A673 (cell line): ENCODE measurements at places on chromosomes 1 and 21.

- no peak for DNase-seq
Observed at GRCh38 chr21:24220446-24220845, 1386.8 kb downstream of the MRPL39 start.

GRCh38 chr1:57553666-57554065 lies 129.8 kb upstream of the DAB1 start:
- DNase-seq, result no peak

GRCh38 chr1:56496821-56497772 lies 82.3 kb downstream of the PLPP3 start:
- no peak for DNase-seq

DNA sequence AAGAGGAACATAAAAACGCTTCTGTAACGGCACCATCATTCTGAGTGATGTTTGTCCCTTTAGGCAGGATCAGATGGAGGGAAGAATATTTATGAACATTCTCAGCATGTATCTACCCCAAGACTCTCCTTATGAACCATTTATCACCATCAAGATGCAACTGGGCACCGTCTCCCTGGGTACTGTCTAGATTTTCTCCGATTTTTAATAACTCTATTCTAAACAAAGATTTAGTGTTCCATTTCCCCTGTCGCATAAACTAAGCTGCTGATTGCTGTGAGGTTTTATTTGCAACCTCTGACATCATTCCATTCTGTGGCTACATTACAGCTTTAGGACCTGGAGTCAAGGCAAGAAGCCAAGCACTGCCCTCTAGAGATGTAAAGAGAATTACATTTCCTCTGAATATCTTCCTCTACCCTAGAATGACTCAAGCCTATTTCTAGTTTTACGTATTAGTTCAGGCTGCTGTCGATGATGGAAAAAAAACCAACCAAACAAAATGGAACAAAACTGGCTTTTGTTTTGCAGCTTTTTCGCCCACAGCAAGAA lies 130.1 kb upstream of the MAP1LC3C start:
- DNase-seq, result peak; percentile 47

- no peak for DNase-seq
Observed at GRCh38 chr1:78369546-78369945, 121.2 kb upstream of the PTGFR start.

DNA sequence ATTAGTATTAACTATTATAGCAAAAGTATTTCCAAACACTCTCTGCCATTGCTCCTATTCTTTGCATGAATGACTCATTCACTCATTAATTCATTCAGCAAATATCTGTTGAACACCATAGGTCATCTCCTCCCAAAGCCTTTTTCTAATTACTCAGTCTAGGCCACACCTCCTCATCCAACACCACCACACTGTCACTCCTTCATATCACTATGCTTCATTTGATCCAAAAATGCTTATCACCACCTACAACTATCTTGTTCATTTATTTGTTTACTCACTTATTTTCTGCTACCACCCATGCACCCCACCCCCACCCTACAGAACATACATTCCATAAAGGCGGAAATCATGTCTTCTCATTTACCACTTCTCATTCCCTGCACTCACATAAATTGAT lies 94.4 kb upstream of the TNFSF4 start:
- peak; percentile 12 for DNase-seq

DNA sequence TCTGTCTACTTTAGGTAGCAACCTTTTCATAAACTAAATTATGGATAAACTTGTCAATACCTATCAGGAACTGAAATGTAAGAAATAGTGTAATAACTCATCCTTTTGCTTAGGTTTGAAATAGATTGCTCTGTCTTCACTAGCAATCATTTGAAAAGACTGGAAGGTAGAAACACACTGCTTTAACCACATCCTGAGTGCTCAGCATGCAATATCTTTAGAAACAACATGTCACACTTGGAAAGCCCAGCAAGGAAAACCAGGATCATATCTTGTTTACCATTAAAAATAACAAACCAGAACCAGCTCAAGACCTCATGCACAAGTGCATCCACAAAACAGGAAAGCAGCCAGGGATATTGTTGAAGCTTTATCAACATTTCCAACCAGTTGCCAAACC lies 3.6 kb downstream of the KCNJ6 start:
- no peak for DNase-seq

- DNase-seq, result no peak
Observed at GRCh38 chr1:3060127-3060526, 8.9 kb upstream of the PRDM16 start.

GRCh38 chr1:111798580-111798979 lies 42.9 kb downstream of the DDX20 start:
- no peak for DNase-seq

DNA sequence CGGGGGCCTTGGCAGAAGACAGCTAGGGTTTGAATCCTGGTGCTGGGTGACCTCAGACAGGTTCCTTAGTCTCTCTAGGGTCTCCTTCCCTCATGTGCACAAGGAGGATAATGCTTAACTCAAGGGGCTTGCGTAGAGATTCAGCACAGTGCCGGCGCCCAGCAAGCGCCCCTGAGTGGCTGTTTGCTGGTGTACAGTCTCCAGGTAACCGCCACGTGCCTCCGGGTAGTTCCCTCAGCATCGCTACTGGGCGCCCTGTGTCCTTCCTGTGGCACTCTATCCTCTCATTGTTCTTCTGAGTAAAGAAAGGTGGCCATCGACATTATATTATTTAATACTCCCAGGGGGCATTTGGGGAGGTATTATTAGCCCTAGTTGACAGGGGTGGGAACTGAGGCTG lies 80.9 kb downstream of the NENF start:
- DNase-seq, result peak; percentile 21

DNA sequence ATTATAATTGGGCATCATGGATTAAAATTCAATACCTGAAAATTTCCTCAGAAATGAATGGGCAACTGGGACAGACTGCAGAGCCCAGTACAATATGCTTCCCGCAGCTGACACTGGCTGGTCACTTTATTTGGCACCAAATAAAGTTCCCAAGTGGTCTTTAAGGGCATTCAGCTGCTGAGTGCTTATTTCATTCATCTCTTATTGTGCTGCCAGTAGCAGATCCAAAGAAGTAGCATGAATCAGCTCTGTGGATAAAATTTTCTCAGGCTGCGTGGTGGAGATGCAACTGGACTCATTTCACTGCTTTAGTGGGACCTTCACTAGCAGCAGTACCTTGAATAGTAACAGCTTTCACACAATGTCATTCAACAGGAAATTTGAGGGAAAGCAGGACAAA lies 226.3 kb upstream of the ADGRL2 start:
- no peak for DNase-seq

DNA sequence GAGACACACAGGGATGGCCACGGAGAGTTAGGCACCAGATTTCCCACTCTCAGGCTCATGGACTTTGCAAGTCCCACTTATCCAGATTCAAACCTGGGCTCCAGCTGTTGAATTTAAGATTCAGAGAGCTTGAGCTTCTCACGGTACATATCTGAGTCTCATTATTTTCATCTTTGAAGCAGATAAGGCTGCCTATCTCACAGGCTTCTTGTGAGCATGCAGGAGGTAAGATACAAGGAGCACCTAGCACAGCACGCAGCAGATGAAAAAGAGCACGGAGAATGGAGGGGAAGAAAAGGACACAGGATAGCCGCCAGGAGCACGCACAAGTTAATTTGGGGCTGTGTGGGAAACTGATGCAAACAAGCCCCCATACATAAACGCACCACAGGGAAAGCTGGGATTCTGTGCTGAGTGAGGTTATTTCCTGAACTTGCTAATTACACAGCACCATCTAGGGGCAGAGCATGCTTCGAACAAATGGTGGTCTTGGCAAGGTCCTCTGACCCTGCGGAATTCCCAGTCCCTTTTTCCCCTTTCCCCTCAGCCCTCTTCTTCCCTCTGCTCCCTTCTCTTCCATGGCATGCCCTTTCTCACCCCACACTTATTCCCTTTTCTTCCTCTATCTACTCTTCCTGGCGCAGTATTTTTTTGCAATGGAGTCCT lies 134.7 kb upstream of the VANGL1 start:
- DNase-seq, result peak; percentile 67
